Neuronal stem cell (in vitro differentiated cells): ENCODE measurements at places on chromosomes 4 and X.

- DNase-seq = no peak
Measured at GRCh38 chr4:149322203-149322602, 493.4 kb downstream of the IQCM start.

DNA sequence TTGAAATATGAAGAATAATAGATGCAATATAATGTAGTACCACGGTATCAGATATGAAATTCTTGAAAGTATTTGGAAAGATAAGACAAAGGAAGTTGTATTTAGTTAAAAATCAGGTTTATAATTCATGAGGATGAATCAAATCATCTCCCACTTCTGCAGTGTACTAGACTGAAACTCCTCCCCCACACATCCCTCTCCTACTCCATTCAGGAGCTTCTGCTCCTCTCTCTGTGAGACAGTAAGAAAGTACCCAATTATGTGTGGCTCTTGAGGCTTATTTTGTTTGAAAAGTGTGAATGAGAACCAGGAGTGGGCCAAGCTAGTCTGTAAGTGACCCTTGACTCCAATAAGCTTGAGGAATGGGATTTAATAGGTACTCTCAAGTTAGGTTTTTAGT lies 9.5 kb downstream of the SLAIN2 start:
- no peak for DNase-seq

DNA sequence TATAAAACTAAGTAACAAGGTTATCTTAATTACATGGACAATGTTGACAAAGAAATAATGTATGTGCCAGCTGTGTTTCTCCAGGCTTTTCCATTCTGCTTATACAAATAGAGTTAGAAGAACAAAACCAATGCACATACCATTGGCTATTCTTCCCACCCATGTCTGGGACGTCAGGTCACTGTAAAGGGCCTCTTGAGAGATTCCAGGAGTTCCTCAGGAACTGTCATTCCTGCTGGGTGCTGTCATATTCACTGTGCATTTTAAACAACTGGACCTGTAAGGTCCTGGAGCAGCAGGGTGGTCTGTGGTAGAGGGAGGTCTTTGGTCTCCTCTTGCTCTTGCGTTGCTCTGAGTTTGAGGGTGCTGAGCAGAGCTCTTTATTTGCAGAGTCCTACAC lies 74.6 kb upstream of the AP1S2 start:
- DNase-seq = no peak

DNA sequence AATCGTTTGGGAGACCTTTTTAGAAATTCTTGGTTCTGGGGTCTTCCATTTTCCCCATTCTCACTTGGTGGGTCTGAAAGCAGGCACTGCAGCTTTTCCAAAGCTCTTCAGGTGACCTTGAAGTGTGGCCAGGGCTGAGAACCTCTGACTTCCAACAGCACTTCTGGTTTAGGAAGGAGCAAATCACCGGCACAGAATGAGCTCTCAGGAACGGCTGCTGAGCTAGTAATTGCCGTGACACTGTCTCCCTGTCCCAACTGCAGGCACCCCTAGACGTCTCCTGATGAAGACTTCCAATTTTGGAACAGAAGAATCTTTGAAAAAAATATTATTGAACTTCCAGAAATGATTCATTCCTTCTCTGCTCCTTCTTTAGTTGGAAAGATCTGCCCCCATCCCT lies 31.3 kb downstream of the CD38 start:
- DNase-seq = no peak

GRCh38 chr4:166798126-166798525 lies 436.2 kb downstream of the SPOCK3 start:
- no peak for DNase-seq

DNA sequence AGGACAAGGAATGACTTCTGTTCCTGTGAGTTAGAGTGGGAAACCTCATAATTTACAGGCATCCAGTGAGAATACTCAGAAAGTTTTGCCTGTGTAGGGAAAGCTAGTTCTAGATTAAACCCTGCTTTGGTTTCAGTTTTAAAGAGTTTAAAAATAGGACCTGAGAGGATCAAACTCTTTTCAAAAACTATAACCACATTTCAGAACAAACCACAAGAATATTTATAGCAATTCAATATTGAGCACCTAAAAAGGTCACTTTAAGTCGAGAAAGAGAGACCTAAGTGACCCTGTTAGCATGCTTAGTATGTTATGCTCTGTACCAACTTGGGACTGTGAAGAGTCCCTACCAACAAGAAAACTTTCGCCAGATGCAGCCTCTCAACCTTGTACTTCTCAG lies 17.4 kb upstream of the PWWP3B start:
- DNase-seq = no peak

GRCh38 chr4:168735735-168736134 lies 238.9 kb downstream of the PALLD start:
- DNase-seq = no peak

DNA sequence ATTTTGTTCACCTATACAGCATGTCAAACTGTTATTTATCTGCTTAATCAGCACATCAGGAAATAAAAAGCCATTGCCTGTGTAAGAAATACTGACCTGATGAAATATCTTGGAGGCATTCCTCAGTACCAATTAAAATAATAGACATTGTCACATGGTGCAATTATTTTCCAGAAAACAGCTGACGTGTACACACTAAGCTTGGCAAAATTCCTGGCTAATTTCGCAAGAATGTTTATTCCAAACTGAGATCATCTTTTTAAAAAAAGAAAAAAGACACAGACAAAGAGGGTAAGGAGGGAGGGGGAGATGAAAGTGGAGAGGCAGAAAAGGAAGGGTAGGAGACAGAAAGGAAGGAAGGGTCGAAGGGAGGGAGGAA lies 61.9 kb upstream of the NFKB1 start:
- no peak for DNase-seq

GRCh38 chr4:185576314-185576961 lies 41.1 kb upstream of the PDLIM3 start:
- no peak for DNase-seq

DNA sequence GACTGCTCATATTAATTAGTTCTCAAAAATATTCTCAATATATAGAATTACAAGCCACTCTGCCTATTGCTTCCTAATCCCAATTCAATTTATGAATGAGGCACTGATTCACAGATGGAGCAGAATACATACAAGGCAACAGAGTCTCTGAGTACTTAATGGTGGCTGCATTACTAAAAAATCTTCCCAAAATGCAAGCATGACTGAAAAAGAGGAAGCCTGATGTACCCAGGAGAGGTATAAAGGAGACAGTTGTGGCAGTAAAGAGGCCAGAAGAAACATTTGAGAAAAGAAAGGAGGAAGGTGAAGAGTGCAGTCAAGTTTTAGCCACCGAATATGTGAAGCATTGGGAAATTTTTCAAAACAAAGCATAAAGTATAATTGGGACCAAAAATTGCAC lies 163.2 kb upstream of the INTU start:
- DNase-seq = no peak

- no peak for DNase-seq
Measured at GRCh38 chrX:74902806-74903205, 22.4 kb downstream of the NEXMIF start.

DNA sequence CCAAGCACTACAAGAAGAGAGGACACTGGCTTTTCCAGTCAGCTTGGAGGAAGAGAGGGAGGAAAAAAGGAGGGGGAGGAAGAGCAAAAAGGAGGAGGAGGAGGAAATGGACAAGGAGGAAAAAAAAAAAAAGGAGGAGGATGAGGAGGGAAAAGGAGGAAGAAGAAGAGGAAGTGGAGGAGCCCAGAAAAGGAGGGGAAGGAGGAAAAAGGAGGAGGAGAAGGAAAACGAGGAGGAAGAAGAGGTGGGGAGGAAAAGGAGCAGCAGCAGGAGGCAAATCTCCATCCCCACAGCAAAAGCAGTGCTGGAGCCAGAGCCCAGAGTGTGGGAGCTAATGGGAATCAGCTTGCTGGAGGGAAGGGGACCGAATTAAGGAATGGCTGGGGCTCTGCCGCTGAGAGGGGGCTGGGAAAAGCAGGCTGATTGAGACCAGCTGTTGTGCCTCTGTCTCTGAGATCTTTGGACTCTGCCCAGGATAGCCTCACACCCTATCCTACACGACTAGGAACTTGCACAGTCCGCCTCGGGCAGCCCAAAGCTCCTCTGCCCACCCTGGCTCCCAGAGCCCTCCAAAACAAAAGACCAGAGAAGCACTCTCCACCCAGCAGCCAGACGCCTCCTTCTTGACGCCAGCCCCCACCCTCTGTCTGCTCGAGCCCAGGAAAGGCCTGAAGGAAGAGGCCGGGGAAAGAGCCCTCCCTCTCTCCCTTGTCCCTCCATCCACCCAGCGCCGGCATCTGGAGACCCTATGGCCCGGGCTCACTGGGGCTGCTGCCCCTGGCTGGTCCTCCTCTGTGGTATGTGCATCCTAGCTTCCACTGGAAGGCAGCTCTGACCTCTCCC lies at the start of gene XPNPEP2:
Gene XPNPEP2 (plus strand): TSS at position 514 of the 843 bp plus-strand sequence. CDS start 235 bp downstream, at position 749.
- DNase-seq = no peak

DNA sequence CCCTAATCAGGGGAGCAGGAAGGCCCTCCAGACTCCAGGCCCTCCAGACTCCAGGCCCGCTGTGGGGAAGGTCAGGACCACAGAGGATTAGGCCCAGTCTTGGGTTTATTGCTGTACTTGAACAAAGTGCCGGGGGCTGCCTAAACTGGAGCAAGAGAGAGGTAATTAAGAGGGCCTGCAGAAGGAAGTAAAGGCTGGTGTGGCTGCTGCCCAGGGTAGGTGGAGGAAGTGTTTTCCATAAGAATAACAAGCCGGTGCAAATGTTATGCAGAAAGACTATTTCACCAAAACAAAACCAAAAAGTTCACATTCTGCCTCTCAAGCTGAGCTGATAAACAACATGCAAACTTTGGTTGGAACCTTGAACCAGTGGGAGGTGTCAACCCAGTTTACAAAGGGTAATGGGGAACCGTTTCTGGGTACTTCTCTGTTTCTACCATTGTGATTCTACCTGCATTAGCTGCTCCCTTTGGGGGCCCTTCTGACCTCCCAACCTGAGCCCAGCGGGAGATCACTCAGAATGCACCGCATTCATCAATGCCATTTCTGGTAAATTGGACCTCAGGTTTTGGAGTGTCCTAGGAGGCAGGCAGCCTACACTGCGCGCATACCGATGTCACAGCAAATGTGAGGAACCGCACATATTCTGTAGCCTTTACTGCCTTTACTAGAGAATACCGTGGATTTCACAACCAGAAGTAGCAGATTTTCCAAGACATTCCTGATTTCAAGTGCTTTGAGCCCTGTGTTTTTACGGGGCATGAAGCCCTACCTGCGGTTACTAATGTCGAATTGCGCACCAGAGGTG lies 59.7 kb upstream of the BCOR start:
- DNase-seq = no peak

- no peak for DNase-seq
Measured at GRCh38 chr4:127856196-127856812, 24.4 kb upstream of the PLK4 start.

- no peak for DNase-seq
Measured at GRCh38 chr4:71231129-71232055, 107.4 kb upstream of the SLC4A4 start.

DNA sequence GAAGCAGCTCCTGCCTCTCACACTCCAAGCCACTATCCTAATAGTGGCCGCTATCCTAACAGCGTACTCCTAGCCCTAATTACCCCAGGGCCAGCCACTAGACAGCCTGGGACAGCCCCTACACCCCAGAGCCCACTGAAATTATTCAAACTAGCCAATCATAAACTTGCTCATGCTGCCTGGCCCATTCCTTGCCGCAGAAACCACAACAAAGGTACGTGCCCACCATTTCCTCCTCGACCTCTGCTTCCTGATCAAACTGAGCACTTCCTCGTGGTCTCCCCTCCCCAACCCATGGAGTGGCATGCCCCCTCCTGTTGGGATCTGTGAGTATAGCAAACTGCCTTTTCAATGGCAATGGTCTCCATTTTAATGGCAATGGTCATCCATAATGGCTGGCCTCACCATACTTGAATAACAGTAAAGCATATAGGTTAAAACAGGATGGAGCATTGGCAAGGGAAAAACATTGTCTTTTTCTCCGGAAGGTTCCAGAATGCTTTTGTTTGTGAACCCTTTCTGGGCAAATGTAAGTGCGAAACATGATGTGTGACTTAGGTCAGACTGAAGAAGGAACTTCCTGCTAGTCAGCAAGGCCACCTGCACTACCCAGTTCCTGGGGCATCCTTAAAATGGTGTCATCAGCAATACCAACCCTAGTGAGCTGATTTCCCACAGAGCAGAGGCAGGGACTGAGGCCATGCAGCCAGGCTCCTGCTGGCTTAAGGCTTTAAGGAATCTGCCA lies 107.1 kb upstream of the ATP6AP2 start:
- DNase-seq = no peak

DNA sequence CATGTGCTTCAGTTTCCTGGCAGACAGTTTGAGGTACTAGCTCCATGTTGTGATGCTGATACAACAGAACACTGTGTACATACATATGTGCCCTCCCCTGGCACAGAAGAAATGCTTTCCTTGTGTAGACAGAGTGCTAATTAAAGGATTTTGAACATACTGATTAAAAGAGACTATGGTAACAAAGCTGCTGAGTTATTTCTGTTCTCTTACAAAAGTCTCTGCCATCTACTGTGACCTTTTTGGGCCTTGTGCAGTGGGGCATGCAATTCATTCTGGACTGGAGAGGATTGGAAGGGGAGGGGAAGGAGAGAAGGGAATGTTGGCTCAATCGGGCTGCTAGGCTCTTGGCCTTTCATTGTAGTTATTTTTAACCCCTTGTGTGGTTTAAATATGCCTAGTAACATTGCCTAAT lies 6.0 kb downstream of the PDLIM5 start:
- DNase-seq = peak; percentile 89

DNA sequence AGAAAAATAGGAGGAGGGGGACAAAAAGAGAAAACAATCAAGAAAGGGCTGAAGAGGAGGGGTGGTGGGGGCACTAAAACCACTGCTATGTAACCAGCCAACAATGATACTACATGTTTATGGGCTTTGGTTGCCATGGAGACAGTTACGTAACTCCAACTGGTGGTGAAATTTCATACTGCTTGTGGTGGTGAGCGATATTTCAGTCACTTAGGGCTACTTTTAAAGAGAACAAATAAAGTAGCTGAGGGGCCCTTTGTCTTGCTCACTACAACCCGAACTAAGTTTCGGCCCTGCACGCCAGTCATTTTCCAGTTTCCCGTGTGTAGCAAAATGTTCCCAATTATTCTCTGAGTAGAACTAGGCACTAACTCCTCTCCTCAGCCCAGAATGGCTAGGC lies 275.2 kb upstream of the EDA2R start:
- DNase-seq = no peak

GRCh38 chr4:5924461-5925125 lies 31.7 kb upstream of the CRMP1 start:
- DNase-seq = no peak

DNA sequence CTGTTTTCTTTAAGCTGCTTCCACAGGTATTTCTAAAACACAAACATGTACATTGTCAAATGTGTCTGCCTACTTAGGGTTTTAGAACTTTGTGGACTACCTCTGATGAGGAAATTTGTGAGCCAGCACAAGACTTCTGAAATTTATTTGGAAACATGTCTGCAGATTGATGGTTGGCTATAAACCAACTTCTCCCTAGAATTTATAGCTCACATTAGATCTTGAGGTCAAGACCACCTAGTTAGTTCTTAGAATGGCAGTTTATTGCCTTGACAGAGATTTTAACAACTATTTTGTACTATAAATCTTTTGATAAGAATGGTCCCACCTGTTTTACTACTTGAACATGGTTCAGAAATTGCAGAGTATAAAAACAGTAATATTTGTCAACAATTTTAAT lies 72.7 kb upstream of the AADAT start:
- DNase-seq = no peak

GRCh38 chrX:98068024-98068580 lies 1184.4 kb downstream of the RPA4 start:
- DNase-seq = peak; percentile 1
